Activated T-cell treated with anti-CD3 and anti-CD28 coated beads, Interleukin-2, amount 50 U/mL, for 1 hour (primary cell): ENCODE measurements at places on chromosomes 4 and X.

- DNase-seq = no peak
These were observed 102.8 kb downstream of the KDM6A start for GRCh38 chrX:44975666-44976263.

DNA sequence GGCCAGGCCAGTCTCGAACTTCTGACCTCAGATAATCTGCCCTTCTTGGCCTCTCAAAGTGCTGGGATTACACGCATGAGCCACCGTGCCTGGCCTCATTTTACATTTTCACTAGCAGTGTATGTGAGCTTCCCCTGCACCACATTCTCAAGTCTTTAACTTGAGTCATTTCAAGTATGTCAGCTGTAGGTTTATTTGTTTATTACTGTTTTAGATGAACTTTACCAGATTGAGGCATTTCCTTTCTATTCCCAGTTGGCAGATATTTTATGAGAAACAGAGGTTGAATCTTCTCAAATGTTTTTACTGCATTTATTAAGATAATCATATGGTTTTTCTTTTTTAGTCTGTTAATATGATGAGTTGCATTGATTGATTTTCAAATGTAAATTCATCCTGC lies 114.6 kb upstream of the SH3RF1 start:
- no peak for DNase-seq

DNA sequence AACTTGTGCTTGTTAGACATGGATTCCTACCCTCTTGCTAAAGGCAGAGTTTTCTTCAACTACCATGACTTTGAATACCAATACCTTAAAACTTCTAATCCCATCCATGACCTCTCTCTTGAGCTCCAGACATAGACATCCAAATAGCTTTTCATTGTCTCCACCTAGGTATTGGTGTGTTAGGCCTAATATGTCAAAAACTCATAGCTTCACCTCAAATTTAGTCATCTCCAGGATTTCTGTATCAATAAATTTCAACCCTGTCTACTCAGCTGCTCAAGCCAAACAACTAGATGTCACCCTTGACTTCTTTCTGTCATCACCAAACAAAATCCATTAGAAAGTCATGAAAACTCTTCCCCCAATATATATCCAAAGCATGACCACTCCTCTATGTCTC lies 617.7 kb upstream of the GRIA3 start:
- DNase-seq = no peak

GRCh38 chr4:74014332-74014731 lies 15.9 kb upstream of the CXCL5 start:
- no peak for DNase-seq

- no peak for DNase-seq
These were observed 1.2 kb upstream of the IDS start for GRCh38 chrX:149506349-149506748.

DNA sequence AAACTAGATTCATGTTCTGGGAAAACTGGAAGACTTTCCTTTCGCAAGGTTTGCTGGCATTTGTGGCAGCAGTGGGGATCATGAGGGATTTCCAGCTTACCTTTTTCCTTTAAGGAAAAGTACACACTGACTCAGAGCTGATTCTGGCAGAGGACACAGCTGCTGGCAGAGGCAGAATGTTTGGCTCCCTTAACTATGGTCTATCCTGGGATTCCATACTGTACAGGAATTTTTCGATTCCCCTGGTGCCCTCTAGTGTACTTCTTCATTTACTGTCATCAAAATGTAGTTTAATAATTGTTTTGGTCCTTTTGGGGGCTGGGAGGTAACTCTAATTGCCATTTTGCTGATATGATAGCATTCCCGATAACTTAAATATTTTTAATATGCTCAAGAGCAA lies 152.7 kb downstream of the GABRG1 start:
- no peak for DNase-seq

DNA sequence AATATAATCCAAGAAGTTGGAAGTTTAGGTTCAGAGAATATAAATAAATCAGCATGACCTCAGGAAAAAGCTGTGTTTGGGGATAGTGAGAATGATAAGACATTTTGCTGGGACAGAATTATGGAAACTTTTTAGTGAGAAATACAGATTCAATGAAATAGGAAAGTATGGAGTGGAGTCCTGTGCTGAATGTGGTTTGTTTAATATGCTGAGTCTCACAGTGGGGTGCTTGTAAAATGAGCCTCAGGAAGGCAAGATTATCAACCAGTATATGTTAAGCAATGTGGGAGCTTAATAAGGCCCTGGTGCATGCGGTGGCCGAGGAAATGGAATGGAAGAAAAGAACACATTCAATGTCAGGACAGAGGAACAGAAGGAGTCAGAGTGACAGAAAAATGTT lies 1554.7 kb upstream of the TENM3 start:
- no peak for DNase-seq

DNA sequence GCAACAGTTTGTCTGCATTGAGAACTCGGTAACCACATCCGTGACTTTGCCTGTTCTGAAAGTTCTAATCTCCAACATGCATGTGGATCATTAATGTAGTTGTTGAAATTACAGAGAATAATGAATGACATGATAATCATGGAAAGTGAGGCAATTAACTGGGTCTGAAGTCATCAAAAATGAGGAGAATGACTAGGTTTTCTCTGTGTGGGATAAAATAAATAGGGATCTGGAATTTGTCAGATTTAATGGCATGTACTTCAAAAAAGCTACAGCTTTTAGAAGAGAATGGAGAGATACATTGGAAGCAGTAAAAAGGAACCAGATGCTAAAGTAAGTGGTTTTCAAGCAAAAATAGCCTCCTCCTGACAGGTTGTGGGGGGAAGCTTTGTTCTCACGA lies 59.3 kb downstream of the AFM start:
- no peak for DNase-seq

DNA sequence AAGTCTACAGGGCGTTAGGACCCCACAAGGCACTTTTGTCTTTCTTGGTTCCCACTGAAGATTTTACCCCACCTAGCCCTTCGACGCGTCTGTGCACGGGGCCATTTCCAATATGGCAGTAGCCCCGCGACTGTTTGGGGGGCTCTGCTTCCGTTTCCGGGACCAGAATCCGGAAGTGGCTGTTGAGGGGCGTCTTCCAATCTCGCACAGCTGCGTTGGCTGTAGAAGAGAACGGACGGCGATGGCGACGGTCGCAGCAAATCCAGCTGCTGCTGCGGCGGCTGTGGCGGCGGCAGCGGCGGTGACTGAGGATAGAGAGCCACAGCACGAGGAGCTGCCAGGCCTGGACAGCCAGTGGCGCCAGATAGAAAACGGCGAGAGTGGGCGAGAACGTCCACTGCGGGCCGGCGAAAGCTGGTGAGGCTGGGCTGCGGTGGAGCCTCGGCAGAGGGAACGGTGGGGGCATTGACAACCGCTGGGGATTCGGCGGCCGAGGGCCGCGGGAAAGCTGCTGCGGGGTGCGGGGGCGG lies at the start of gene USP11:
TSS of gene USP11 (plus strand) at position 207 of the 530 bp plus-strand sequence. CDS start at position 242, 35 bp downstream.
- DNase-seq = no peak

DNA sequence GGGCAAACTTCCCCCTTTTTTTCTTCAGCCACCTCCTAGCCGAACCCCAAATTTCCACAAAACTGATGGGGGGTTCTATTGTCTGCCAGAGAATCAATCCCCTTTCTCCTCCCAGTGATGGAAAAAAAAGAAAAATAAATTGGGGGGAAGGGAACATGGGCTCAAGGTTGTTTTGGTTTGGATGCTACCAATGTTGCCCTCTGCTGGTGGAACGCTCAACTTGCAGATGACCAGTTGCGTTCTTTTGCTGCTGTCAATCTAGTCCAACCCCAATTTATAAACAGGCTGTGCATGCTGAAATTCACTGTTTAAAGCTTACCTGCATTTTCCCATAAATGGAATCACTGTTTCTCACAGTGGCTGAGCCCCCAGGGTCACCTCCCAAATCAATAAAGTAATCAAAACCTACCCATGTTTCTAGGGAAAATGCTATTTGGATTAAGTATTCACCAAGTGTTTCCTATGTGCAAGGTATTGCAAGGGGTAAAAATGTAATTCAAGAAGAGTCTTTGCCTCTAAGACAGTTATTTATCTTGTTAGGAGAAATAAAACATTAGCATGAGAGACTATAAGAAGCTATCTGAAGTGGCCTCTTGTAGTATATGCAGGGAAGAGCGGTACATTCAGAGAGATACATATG lies 116.7 kb upstream of the TMEM164 start:
- DNase-seq = no peak

GRCh38 chr4:77141964-77142645 lies 14.9 kb upstream of the CCNG2 start:
- no peak for DNase-seq

DNA sequence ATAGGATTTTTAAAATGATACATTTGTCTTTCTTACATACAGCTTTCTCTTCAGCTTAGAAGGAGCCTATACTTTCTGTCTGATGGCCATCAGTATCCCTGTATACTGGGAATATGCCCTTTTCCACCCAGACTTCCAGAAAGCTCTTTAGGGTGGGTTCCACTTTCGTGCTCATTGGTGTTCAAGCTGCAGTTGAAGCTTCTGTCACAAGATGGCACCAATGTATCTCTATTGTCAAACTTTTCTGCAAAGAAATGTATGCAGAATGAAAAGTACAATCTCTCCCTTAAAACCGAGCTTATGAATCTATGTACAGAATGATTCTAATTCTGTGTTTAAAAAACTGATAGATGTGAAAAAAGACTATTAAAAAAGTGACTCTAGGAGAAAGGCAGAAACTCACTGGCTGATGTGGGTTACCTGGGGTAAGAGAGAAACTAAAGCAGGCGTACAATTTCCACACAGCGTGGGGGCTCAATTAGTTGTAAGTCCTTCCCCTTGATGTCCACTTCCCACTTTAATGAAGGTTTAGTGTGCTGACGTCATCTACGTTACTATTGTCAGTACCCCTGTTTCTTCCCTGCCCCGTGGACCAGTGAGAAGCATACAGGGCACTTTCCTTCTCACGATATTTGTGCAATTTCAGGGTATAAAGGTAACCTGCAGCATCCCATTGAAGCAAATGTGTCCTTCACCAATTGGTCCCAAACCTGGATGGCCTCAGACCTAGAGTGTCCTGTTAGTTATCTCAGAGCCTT lies 57.3 kb upstream of the TCEAL2 start:
- no peak for DNase-seq

GRCh38 chr4:734075-734474 lies 28.4 kb downstream of the PCGF3 start:
- DNase-seq = no peak

- no peak for DNase-seq
These were observed 2.2 kb upstream of the SYN1 start for GRCh38 chrX:47621851-47622250.

- DNase-seq = no peak
These were observed 20.3 kb downstream of the UBA6 start for GRCh38 chr4:67680581-67681222.

DNA sequence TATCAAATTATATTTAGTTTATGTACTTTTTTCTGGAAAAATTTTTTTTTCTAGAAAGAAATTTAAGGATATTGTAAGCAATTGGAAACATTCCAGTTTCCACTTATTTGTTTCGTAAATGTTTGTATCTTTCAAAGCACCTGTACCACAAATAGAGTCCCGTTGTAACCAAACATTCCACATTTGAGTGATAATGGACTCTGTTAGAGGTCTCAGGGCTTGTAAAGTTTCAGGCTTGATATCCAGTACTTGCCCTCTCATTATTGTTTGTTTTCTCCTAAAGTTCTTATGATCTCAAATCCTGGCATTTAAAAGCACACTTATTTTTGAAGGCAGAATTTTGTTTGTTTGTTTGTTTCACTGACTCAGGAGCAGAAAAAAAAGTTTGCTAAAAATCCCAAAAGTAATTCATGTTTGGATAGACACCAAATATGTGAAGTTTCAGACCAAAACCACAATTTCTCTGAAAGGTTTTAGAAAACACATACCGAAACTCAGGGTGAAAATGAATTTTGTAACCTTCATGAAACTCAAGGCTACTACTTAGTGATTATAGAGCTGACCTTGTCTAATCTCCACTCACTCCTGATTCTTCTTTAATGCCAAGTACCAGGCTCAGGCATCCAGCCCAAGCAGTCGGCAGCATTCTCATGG lies 5.7 kb upstream of the TMEM192 start:
- DNase-seq = no peak

DNA sequence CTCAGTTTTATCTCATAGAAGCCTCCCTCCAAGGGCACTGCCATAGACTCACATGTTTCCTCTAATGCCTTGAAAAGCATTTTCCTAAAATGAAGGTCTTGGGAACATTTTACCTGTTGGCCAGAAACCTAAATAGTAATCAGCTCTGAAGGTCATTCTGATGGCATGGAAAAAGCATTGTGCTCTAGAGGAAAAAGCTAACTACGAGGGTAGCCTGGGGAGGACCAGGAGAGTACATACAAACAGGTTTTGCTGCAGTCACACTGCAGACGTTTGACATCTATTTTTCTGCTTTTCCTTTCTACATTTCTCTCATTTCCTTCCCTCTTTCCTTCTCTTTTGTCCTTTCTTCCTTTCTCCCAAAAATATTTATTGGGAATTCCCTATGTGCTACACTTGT lies 103.3 kb upstream of the SORBS2 start:
- no peak for DNase-seq

- no peak for DNase-seq
These were observed 363.4 kb upstream of the BOD1L1 start for GRCh38 chr4:13990596-13991589.

GRCh38 chr4:89212666-89213381 lies 94.8 kb downstream of the GPRIN3 start:
- DNase-seq = no peak

- DNase-seq = no peak
These were observed 82.5 kb downstream of the LCORL start for GRCh38 chr4:17939054-17939453.

GRCh38 chr4:150681063-150681462 lies 99.1 kb downstream of the MAB21L2 start:
- DNase-seq = no peak

DNA sequence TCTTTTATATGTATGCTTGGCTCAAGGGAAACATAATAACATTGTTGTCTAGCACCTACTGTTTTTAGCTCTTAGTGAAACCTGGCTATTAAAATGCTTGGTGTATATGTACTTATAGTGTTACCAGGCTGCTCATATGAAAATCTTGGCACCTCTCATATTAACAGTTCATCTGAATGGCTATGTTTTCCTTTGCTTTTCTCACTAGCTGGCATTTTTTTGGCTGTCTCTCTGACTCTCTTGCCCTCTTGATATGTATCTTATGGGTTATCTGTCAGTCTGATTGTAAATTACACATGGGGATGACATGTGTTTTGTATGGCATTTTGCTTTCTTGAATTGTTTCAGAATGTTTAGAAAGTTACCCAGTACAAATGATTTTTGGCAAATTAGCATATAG lies 158.0 kb downstream of the ARHGAP24 start:
- no peak for DNase-seq

GRCh38 chr4:169557061-169557636 lies 55.2 kb downstream of the NEK1 start:
- DNase-seq = no peak

- no peak for DNase-seq
These were observed 419.8 kb downstream of the GALNTL6 start for GRCh38 chr4:172232966-172233365.

DNA sequence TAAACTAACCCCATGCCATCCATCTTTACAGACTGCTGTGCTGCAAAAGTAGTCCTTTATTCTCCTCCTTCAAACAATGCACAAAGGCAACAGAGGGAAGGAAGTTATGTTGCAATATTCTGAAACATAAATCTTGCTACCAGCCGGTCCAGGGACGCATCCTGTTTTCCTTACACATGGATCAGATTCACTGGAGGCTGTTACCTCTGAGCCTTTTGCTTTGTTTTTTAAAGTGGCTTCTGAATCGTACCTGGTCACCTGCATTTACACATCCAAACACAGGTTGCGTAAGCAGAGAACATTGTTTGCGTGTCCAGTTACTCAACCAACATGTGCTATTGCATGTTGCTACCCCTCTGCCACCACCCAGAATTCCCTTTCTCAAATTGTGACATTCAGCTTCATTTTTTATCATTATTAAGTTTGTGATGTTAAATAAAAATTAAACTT lies 8.8 kb downstream of the PPARGC1A start:
- DNase-seq = no peak

GRCh38 chr4:169675825-169676224 lies 55.4 kb downstream of the CLCN3 start:
- DNase-seq = no peak
